HEK293T (cell line): ENCODE measurements at places on chromosomes 7 and 10.

DNA sequence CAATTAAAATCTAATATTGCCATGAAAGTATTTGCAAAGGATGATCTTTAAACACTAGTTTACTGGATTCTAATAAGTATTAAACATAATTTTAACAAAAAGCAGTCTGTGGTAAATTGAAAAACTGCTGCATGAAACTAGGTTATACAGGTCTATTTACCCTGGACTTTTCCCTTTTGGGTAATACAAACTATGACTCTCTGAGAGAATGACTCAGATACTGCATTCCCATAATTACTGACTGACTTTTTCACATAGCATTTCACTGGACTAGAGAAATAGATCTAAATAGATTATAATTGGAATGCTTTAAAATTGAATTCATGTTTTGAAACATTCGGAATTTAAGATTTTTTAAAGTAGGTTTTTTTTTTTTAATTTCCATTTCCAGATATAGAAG, 395.7 kb downstream of the THSD7A start:
- no peak for DNase-seq

GRCh38 chr10:103238506-103239252, 7.0 kb upstream of the RPEL1 start:
- peak; percentile 36 for DNase-seq

DNA sequence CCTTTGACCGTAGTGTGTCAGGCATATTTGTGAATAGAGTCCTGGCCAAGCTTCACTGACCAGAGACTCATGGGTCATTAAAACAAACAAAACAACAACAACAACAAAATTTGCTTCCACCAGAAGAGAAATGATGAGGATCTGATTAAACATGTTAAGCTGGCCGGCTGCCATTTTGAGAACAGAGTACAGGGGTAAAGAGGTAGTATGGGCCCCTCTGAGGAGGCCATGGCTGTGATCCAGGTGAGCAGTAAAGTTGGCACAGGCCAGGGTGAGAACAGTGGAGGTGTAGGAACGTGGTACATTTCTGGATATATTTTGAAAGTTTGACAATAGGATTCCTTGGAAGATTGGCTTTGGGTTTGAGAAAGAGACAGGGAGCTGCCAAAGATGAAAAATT, 252.5 kb downstream of the TWIST1 start:
- no peak for DNase-seq

DNA sequence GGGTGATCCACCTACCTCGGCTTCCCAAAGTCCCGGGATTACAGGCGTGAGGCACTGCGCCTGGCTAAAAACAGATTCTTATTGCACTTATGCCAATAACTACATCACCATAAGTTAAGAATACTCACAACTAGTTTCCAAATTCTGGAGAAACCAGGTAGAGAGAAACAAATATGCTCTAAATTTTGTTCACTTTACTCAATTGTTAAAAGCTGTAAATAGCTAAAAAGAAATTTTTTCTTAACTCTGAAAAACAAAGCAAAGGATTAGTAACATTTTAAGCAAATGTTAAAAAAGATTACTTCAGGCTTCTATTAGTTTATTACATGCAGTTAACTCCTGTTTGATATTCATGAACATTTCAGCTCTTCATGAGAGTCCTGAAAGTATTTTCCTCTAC, 28.3 kb upstream of the ZMIZ2 start:
- DNase-seq, result no peak

DNA sequence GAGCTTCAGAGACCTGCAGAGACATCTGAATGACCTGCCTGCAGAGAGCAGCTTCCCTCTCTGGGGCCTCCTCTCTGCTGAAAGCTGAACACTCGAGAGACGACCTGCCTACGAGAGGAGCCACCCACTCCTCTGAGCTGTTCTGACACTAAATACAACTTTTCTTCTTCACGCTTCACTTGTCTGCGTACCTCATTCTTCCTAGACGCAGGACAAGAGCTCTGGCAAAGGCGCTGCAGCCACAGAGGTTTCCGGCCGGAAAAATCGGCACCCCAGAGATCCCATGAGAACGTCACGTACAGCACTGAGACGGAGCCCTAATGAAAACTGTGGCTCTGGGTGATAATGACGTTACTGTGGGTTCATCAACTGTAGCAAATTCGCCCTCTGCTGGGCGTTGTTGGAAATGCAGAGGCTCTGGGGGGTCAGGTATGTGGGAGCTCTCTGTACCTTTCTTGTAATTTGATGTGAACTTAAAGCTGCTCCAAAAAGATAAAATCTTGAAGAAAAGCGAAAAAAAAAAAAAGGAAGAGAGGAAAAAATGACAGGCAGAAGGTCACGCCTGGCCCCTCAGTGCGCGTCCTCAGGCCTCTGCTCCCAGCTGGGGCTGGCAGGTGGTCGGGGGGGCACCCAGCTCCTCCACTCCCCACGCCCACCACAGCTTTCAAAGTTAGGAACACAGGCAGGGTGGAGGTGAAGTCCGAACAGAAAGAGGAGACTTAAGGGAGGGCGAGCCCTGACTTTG, 120.7 kb downstream of the DYNC2I1 start:
- peak; percentile 83 for DNase-seq

DNA sequence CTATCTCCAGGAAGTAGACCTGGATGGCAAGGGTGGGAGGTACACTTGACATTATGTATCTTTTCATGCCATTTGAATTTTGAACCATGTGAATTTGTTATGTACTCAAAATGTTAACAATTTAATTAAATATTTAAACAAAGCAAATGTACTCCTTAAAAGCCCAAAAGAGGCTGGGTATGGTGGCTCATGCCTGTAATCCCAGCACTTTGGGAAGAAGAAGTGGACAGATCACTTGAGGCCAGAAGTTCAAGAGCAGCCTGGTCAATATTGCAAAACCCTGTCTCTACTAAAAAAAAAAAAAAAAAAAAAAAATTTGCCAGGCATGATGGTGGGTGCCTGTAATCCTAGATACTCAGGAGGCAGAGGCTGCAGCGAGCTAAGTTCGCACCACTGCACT, 136.9 kb upstream of the ASAH2 start:
- DNase-seq, result no peak
